ENCODE measurements at places on chromosomes 2 and 18. TPM values are rescaled to one million over a fixed set of nuclear protein-coding genes. Genes with fewer than 3 reads are reported as not detected.

DNA sequence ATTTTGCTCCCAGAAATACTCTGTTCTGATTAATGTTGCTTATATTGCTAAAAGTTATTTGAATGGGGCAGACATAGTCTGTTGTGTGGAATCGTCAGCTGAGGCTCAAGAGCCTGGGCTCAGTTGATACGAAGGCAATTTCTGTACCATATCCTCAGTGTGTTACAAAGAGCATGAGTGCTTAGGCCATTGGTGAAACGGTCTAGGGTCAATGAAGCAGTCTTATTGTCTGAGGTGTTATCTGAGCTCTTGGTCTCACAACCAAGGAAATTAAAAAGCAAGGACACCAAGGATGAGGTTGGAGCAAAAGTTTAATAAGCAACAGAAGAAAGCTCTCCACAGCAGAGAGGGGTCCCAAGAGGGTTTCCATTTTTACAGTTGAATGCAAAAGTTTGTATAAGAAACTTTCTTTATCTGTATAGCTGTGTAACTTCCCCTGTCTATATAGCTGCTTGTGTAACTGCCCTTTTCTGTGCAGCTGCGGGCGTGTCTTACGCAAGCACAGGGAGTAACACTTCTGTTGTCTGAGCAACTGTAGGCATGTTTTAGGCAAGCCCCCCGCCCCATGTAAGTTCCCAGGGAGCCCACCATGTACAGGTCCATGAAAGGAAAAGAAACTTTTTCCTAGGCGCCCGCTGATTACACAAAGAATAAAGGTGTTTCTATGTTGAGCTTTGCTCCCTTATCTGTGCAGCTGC, 40.6 kb upstream of the DSC1 start:
- no peak for DNase-seq

Gene KLHL30
- polyA plus RNA-seq = 20.7 TPM

GRCh38 chr2:204033611-204034495, 97.3 kb downstream of the ICOS start:
- DNase-seq = no peak

Gene LCT
- polyA plus RNA-seq = not detected

Gene DAPL1
- polyA plus RNA-seq = not detected

GRCh38 chr2:56449449-56449860, 265.7 kb downstream of the CCDC85A start:
- DNase-seq = no peak

- DNase-seq = no peak
Observed at GRCh38 chr2:29834036-29834540, 87.3 kb downstream of the ALK start.

Gene LBX2
- 1.2 TPM for polyA plus RNA-seq

DNA sequence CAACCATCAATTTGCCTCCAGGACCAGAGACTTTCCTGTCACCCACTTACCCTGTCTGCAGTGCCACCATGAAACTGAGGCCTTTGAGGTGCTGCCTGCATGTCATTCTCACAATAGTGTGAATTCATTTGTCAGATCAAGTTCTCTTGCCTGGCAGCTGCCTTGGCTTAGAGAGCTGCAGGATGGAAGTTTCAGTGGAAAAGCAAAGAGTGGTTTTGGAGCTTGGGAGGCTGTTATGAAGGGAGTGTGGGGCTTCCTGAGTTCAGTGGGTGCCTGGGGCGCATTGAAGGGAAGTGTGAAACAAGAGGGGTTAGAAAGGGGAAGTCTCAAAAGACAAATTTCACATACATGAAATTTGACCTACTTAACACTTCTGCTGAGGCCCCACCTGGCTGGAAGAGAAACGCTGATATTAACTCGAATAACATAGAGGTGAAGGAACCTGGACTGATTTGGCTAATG, 7.9 kb upstream of the LBH start:
- DNase-seq = no peak

GRCh38 chr18:22601481-22601880, 183.8 kb upstream of the CTAGE1 start:
- no peak for DNase-seq

GRCh38 chr2:120869036-120869729, 133.5 kb downstream of the GLI2 start:
- DNase-seq = no peak

Gene RELCH
- 16.1 TPM for polyA plus RNA-seq

Gene CLEC4F
- 0.24 TPM for polyA plus RNA-seq

GRCh38 chr2:210226223-210226622, 976 bp upstream of the ACADL start:
- DNase-seq = no peak

Gene LRRC30
- polyA plus RNA-seq = 4.2 TPM

Gene EPHA4
- polyA plus RNA-seq = 8.7 TPM

DNA sequence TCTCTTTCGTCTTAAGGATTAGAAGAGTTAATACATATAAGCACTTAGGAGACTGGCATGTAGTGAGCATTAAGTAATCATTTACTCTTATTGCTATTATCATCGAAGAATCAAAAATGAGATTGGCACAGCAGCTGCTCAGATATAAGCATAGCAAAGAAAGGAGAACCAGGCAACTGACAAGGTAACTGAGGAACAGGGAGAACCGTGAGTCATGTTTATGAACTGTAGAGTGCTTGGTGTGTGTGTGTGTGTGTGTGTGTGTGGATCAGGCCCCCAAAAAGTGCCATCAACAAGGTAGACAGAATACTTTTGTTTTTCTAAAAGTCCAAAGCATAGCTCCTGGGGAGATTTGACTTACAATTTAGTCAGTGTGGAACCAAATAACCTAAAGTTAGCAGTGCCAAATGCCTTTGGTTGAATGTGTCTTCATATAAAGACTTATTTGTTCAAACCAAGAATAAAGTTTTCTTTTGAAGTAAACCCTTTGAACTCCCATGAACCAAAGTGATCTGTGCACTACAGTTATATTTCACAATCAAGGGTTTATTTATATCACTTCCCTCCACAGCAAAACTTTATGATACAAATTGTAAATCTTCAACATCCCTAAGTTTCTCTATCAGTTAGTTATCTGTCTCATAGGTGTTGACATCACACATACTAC, 660.6 kb downstream of the NYAP2 start:
- DNase-seq = no peak

DNA sequence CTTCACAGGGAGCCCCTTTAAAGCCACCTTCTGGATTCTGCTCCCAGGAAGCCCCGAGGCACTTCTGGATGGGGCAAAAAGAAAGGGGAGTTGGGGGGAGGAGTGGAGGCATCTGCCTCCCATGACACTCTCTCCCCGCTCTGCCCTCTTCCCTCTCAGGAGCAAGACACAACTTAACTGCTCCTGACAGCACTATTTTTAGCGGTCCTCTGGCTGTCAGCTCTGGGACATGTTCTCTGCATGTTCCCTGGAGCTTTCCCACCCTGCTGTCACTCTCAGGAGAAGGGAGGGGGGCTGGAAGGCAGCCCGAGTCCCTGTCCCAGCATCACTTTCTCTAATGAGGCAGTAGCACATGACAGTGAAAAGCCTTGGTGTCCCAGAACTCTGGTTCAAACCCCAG, 32.3 kb downstream of the PLB1 start:
- DNase-seq = no peak

DNA sequence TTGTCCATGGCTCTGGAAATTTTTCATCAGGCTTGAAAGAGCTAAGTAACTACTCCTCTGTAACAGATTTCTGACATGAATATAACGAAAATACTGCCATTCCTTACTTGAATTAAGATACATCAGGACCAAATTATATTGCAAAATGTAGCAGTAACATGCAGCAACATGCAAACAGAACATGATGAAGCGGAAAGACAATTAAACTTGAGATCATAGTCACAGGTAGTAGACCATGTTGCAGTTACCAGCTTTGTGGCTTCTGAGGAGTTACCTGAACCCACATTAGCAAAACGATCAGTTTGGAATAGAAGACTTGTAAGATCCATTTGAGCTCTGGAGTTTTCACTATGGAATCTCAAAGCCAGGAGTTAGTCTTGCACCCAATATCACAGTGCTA, 76.2 kb downstream of the MREG start:
- DNase-seq = no peak

- no peak for DNase-seq
Observed at GRCh38 chr2:180057706-180058412, 50.8 kb upstream of the CWC22 start.

Gene ASPRV1
- 2.9 TPM for polyA plus RNA-seq

Gene DSG4
- polyA plus RNA-seq = not detected

Gene REG3A
- not detected for polyA plus RNA-seq

Gene KCNIP3
- polyA plus RNA-seq = 7.9 TPM

Gene DUSP2
- 3.6 TPM for polyA plus RNA-seq

DNA sequence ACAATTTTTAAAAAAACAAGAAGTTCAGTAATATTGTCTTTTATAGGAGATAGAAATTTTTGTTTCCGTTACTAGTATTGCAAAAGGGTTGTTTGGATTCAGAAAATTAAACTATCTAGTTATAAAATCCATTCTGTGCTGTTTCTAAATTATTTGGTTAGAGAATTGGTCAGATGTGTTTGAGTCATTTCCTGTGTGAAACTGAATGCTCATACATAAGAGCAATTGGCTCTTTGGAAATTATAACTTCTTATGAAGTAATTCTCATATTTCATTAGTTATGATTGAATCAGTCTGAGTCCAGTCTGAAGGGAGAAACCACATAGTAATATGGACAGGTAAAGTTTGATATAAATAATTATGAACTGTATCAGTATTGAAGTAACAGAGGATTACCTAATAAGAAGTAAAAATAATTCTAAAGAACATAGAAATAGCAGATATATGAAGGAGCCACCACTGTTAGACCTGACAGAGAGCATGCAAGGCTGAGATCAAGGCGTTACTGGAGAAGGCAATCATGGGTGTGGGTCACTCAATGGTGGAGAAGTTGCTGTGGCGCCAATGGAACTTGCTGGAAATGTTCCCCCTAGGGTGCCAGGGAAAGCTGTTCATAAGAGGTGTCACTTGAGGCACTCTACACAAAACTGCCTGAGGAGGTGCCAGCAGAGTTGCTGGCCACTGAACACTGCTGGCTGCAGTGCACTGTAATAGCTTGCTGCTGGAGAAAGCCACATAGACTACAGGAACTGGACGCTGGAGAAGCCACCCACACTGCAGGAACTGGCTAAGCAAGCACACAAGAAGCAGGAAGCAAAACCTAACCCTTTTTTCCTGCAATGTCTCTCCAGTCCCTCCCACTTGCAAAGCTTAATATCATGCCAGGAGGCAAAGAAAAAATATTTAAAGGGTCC, 18.0 kb upstream of the FAP start:
- no peak for DNase-seq

Gene GPR35
- polyA plus RNA-seq = 1.7 TPM

- no peak for DNase-seq
Observed at GRCh38 chr2:150473767-150474166, 13.7 kb downstream of the RND3 start.

All from forelimb muscle (tissue), 1 donor.